ENCODE measurements at places on chromosomes 6 and 20. TPM values are rescaled to one million over a fixed set of nuclear protein-coding genes. Genes with fewer than 3 reads are reported as not detected.

GNMT gene
- 467 TPM for total RNA-seq

GRCh38 chr20:11305406-11305805 lies 612.3 kb upstream of the BTBD3 start:
- no peak for DNase-seq

GRCh38 chr20:31972471-31973021 lies 4.6 kb downstream of the XKR7 start:
- no peak for DNase-seq

- peak; percentile 81 for DNase-seq
These were observed 9.9 kb upstream of the FAM50B start for GRCh38 chr6:3838992-3839867.

DNA sequence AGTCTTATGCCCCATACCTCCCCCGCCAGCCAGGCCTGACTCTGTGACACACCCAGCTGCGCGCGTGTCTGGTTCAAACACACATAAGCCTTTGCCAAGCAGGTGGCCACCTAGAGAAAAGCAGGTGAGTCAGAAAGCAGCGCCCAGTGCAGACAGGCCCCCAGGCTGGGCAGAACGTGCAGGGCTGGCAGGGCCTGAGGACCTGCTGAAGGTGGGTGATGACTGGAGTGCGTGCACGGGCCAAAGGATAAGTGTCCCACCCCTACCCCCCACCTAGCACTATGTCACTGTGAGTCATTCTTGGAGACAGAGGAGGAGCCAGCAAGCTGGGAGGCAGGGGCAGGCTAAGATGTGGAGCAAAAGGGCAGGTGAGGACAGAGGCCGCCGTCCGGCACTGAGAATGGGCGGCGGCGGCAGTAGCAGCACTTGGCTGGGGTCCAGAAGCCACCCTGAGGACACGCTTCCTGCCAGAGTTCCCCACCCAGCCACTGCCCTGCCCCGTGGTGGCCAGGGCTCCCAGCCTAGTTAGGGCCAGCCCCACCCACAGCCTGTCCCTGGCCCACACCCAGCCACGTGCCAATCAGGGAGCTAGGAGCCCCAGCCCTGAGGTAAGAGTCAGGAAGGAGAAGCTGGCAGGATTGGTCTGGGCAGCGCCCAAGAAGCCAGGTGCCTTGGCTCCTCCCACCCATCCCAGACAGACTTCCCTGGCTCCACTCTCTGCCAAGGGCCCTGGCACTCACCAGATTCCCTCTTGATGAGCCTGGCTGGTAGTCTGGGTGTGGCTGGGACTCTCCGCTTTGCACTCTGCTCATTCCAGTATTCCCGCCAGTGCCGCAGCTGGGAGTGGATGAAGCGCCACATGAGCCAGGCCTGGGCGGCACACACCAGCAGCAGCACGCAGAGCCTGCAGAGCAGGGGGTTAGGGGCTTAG lies 72.7 kb downstream of the TRAM2 start:
- DNase-seq, result peak; percentile 76

All from left lobe of liver (tissue), 2 donors.